ENCODE measurements at places on chromosomes 2 and 18.

GRCh38 chr2:118801151-118801550 lies 46.3 kb downstream of the EN1 start:
- no peak for DNase-seq

GRCh38 chr2:42171396-42171980 lies 2.3 kb downstream of the EML4 start:
- DNase-seq = no peak

GRCh38 chr18:23819001-23819400 lies 129.7 kb downstream of the LAMA3 start:
- no peak for DNase-seq

DNA sequence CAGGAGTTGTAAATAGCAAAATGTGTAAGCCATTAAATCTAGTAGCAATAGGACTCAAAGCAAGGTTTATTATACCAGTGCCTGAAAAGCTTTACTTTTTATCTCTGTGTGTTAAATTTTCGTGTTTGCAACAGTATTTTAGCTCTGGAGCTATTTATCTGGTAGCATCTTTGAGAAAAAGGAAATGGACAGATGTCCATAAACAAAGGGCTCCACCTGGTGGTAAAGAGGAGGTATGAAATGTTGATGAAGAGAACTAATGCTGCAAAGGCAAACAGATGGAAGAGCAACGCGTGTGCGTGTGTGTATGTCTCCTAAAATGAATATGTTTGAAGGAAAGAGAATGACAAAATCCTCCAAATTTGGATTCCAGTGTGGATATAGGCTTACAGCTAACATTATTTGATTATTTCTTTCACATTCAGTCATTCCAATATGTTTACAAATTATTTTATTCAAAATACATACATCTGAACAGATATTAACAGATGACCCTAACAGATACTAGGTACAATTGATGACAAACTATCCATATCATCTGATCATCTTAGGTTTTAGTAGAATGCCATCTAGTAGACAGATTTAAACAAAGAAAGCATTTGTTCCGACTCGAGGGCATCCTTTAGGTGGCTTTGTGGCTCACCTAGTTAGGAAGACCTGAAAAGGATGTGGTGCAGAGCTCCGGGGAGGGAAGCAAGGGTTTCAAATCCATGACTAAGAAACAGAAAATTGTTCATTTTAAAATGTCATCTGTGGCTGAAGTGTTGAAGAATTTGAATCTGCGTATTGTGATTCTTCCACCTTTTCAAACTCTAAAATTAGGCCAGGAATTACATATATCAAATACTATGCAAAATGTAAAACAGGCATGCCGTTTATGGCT lies 383.3 kb downstream of the MTX2 start:
- peak; percentile 20 for DNase-seq

DNA sequence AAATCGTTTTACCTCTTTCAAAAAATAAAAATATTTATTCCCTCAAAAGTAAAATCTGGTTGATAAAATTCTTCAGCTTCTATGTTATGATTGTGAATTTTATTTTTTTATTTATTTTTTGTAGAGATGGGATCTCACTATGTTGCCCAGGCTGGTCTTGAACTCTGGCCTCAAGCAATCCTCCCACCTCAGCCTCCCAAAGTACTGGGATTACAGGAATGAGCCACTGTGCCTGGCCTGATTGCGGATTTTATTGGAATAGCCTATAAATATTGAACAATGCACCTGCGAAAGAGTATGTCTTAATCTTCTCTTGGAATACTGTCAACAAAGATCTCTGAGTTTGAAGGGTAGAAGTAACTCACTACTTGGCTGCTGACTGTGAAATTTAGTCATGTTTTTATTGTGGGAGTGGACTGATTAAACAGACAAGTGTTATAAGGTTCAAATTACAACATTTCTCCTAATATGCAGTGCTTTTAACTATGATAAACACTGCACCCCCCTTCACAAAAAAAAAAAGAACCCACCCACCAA lies 138.0 kb downstream of the AFF3 start:
- no peak for DNase-seq

DNA sequence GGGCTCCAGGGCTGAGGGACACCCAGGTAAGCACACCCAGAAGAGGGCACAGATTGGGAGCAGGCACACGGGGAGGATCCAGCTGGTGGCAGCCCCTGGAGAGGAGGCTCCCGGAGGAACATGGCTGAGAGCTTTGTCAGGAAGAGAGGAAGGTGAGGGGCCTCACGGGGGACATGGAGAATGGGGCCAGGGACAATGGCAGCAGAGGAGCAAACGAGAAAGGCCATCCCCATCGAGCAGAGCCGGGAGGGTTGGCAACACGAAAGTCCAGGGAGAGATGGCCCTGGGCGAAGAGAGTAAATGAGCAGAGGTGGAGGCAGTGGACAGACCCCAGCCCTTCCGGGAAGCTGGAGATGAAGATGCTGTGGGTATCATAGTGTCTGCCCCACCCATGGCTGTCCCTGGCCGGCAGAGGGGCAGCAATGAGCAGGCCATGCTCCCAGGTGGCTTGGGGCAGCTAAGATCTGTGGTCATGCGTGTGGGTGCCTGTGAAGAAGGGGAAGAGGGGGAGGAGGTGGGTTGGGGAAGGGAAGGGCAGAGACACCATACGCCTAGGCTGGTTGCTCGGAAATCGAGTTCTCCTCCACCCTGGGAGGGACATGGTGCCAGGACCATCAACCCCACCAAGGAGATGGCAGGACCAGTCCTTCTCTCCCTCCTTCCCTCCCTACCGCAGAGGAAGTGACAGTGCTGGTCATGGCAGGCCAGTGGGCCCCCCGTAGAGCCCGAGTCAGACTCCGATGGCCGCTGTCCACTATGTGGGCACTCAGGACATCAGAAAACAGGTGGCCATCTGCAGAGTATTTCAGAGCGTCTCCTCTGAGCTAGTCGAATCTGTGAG lies 191.7 kb downstream of the NDUFA10 start:
- DNase-seq = no peak

GRCh38 chr2:37833423-37833822 lies 91.7 kb upstream of the RMDN2 start:
- peak; percentile 47 for DNase-seq

DNA sequence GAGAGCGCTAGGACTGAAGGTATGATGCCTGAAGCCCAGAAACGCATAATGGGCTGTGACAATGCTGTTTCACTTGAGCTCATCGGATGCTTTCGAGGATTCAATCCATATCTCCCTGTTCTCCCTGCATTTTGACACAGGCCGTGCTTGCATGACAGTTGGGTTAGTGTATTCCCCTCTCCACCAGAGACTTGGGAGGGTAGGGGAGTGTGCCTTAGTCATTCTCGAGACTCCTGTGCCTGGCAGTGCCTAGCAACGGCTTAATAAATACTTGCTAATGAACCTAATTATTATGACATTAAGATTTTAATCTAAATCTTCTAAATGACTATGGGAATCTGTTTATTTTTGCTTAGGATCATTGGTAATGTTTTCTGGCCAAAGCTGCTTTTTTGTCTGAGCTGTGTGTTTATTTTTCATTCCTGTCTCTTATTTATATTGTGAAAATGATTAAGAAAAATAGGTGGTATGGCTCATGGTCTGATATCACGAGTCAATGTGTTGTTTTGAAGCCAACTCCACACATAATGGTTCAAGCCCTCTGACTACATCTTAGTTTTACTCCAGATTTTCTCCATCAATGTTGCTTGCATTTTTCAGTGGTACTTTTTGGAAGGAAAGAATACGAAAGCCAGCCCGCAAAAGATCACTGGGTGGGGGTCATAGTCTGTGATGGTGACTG lies 61.3 kb downstream of the NEDD4L start:
- no peak for DNase-seq

GRCh38 chr2:174121612-174122011 lies 126.7 kb downstream of the OLA1 start:
- DNase-seq = no peak

- DNase-seq = no peak
Measured at GRCh38 chr2:134296301-134296700, 42.4 kb downstream of the MGAT5 start.

- no peak for DNase-seq
Measured at GRCh38 chr2:241798631-241799521, 10.1 kb upstream of the NEU4 start.

DNA sequence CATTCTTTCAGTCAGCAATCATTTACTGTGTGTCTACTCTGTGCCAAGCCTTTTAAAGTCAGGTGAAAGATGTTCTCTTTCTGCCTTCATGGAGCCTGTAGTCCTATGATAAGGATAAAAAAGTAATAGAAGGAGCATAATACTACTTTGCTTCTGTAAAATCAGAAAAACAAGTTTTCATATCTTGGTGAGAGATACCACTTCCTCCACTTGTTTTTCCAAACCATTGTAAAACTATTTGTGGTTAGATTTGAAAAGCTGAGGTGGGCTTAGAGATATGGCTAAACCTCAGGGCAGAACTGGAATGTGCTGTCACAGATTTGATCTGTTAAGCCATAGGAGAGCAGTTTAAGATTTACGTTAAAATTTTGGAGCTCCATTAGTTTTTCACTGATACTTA lies 104.7 kb upstream of the FAM117B start:
- no peak for DNase-seq

GRCh38 chr2:152485954-152486736 lies 151.2 kb downstream of the FMNL2 start:
- DNase-seq = no peak

- no peak for DNase-seq
Measured at GRCh38 chr18:6719910-6720683, 9.4 kb upstream of the ARHGAP28 start.

- no peak for DNase-seq
Measured at GRCh38 chr2:159128191-159128590, 158.3 kb downstream of the WDSUB1 start.

GRCh38 chr18:13178976-13179375 lies 39.6 kb upstream of the LDLRAD4 start:
- peak; percentile 42 for DNase-seq

DNA sequence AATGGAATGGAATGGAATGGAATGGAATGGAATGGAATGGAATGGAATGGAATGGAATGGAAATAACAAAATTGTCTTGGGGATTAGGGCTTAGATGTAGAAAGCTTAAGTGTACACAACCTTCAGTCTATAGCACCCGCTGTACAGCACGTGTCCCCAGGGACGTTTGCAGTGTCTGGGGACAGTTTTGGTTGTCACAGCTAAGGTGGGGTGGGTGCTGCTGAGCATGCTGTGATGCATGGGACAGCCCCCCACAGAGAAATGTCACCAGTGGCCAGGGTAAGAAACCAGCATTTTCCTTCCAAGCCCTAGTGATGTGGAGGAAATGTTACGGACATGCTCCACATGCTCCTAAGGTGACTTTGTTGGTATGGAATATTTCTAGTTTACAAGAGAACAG lies 70.8 kb downstream of the SH3RF3 start:
- DNase-seq = no peak

DNA sequence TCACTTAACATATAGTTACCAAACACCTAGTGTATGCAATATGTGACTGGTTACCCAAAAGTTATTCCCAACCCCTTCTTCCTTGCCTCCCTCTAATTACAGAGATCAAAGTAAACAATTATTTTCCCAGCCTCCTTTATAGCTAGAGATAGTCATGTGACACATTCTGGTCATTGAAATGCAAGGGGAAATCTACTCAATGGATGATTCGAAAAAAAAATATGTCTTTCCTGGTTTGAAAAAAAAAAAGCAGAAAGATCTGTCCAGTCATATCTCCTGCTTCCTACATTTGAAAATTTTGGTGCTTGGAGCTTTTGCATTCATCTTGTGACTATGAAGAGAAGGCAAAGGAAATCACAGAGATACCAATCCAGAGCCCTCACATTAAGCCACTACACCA lies 27.6 kb upstream of the UGP2 start:
- DNase-seq = no peak

- DNase-seq = no peak
Measured at GRCh38 chr2:152122161-152122560, 23.3 kb upstream of the CACNB4 start.

- DNase-seq = no peak
Measured at GRCh38 chr2:216695401-216695821, at the start of gene IGFBP5. TSS of gene IGFBP5 (minus strand) at chr2:216695549. CDS start at chr2:216694775, 774 bp downstream.

DNA sequence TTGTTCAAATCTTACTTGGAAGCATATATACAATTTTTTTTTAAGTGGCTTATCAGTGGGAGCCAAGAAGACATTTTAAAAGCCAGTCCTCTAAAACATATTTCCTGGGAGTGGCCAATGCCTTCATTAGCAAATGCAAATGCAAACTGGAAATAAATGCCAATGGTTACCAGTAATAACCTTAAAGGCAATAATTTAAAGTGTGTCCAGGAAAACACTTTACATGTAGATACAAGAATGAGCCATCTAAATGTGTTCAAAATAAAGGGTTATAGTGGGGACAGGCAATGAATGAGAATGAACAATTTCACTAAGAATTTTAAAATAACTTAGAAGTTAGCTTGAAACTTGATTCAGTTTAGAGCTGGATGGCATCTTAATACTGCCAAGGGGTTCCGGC lies 64.2 kb downstream of the FARSB start:
- DNase-seq = no peak

GRCh38 chr2:153487448-153487847 lies 8.9 kb upstream of the RPRM start:
- no peak for DNase-seq

DNA sequence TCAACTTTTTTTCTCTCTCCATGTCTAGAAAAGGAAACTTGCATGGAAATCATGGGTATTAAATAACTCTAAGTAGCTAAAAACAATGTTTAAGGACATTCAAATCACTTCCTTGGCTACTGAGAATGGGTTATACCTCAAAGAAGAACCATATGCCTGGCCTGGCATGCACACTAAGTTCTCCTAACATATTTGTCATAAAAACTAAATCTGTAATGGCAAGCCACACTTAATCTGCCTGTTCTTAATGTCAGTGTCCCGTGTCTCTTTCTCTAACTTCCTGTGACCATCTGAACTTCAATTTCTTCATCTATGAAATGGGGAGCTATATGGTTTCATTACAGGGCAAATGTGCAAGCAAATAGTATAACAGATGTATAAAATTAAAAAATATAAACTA lies 11.1 kb downstream of the PDE1A start:
- DNase-seq = no peak

DNA sequence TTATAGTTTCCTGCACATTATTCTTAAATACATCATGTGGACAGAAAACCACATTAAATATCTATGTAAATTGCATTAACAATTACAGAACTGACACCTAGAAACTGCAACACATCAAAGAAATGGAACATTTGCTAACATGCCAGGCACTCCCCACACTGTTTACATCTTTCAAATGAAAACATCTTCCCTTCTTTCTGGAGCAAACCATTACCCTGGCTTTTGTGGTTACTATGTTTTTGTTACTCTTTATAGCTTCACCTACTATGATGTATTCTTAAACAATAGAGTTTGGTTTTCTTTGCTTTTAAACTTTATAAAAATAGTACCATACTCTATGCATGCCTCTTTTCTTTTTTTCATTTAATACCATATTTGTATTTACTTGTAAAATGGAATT lies 1894.5 kb upstream of the CELF4 start:
- DNase-seq = no peak

GRCh38 chr2:203195331-203196036 lies 43.3 kb upstream of the CYP20A1 start:
- DNase-seq = no peak

DNA sequence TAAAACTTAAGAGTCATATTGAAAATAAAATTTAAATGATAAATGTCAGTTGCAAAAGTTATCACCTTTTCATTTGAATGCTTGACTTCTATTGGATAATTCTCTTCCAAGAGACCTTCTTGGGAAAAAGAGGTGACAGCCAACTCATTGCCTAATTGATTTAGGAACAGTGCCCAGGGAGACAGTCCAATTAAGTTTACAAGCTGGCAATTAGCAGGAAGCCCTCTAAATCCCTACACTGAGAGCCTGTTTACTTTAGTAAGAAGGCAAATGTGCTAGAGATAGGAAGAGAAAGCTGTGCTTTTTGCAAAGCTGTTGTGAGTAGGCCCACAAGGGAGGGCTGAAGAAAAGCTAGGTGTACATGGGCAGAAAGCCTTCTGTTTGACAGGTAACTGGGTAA lies 189.1 kb downstream of the WDPCP start:
- no peak for DNase-seq

- peak; percentile 22 for DNase-seq
Measured at GRCh38 chr2:174667250-174667860, 69.8 kb upstream of the WIPF1 start.
